Dermis blood vessel endothelial cell (primary cell): ENCODE measurements at places on chromosomes 11 and 22. TPM values are rescaled to one million over a fixed set of nuclear protein-coding genes. Genes with fewer than 3 reads are reported as not detected.

GRCh38 chr22:37485395-37486223 lies 575 bp downstream of the MFNG start:
- peak; percentile 35 for DNase-seq

- DNase-seq, result no peak
These were observed 94.2 kb downstream of the PTPRJ start for GRCh38 chr11:48074425-48075181.

DNA sequence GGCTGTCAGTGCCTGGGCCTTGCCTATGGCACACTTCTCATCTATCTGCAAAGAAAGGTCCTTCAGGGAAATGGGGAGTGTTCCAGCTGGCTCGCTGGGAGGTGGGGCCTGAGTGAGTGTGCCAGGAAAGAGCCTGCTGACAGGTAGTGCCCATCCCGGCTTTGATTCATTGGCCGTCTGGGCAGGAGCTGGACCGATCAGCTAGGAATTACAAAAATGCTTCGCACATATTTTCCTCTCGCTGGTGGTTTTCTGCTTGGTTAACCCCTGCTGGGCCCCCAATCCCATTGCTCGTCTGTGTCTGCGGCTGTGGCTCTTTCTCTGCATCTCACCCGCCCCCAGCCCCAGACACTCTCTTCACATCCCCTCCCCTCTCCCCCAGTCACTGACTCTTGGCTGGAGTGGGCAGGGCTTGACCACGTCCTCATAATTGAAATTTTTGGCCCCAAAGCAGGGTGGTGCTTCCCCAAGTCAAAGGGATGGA lies 10.8 kb downstream of the LIF start:
- no peak for DNase-seq

- DNase-seq, result no peak
These were observed 101.5 kb upstream of the NNMT start for GRCh38 chr11:114194702-114195101.

DNA sequence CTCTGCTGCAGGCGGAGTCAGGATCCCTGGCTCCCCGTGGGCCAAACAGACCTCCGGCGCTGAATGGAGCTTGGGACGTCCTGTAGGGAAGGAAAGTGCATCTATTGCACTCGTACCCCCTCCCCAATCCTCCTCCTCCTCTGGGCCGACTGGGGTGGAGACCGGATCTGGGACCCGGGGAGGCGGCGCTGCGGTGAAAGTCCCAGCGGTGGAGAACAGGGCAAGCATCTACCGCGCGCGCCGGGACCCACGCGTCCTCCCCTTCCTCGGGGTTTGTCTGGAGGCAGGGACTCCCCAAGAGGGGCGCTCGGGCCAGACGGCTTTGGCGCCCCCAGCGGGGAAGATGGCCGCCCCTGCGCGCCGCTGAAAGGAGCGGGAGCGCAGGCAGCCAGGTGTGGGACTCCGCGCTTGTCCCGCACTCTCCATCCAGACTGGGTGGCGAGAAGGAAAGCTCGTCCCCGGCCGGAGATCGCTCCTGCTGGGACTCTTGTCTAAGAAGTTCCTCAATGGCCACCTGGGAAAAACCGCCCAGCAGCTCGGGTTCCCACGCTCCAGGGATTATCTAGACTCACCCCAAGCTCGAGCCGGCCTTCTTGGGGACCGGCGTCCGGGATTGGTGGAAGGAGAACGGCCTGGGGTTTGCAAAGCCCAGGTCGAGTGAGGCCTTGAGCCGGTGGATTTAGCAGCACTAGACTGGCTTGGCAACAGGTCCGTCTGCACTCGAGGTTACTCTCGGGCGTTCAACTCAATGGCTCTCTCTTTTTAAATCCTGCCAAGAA lies 718 bp downstream of the FADS2 start:
- DNase-seq, result peak; percentile 60

The IMMP1L gene
- total RNA-seq, result 8.8 and 12.3 TPM in 2 replicates

The UPK3A gene
- total RNA-seq, result not detected in 2 replicates

The CCDC73 gene
- 0.09 TPM in 1 of 2 replicates, not detected in the other for total RNA-seq
